ENCODE measurements at places on chromosomes 4 and X. TPM values are rescaled to one million over a fixed set of nuclear protein-coding genes. Genes with fewer than 3 reads are reported as not detected.

PRSS48 gene
- not detected for total RNA-seq

DDIT4L gene
- 0.56 TPM for total RNA-seq

F8A2 gene
- not detected for total RNA-seq

SHOX gene
- total RNA-seq = not detected

UCP1 gene
- total RNA-seq = not detected

- no peaks in the 10 kb centered on the region for H3K4me1 ChIP-seq
- H3K27me3 ChIP-seq = no peaks in the 10 kb centered on the region
- no peaks in the 10 kb centered on the region for H3K36me3 ChIP-seq
- no peak overlapping the region for H3K4me3 ChIP-seq
- DNase-seq = no peak
Observed at GRCh38 chr4:72896515-72896914, 173.0 kb downstream of the COX18 start.

DNA sequence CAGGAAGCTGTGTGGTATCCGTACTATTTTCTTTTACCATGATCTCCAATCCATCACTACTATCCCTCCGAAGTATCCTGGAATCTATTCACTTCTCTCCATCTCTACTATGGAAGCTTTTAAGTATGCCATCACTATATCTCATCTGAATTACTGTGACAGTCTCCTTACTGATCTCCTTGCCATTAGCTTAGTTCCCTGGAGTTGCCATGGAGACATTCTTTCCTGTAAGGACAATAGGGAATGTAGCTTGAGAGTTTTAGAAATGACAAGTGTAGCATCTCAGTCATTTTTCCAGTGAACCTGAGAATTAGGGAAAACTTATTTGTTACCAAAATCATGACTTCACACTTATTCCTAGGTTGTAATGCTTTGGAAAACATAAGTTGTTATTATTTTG, 86.3 kb downstream of the HPGD start:
- H3K4me1 ChIP-seq = no peaks in the 10 kb centered on the region
- no peak overlapping the region for H3K4me3 ChIP-seq
- no peaks in the 10 kb centered on the region for H3K27me3 ChIP-seq
- H3K27ac ChIP-seq = no peak overlapping the region
- no peak for DNase-seq

GRCh38 chr4:67723949-67724348, 23.0 kb upstream of the UBA6 start:
- no peak overlapping the region for H3K27ac ChIP-seq
- H3K4me1 ChIP-seq = peaks cover 16% of the 10 kb centered on the region
- DNase-seq = peak; percentile 50
- H3K4me3 ChIP-seq = no peak overlapping the region
- H3K27me3 ChIP-seq = no peaks in the 10 kb centered on the region
- peaks cover 35% of the 10 kb centered on the region for H3K36me3 ChIP-seq

- H3K27me3 ChIP-seq = no peaks in the 10 kb centered on the region
- H3K4me1 ChIP-seq = no peaks in the 10 kb centered on the region
- no peaks in the 10 kb centered on the region for H3K36me3 ChIP-seq
- no peak overlapping the region for H3K4me3 ChIP-seq
- no peak overlapping the region for H3K27ac ChIP-seq
Observed at GRCh38 chr4:131613824-131614216, 1535.3 kb upstream of the PCDH10 start.

GRCh38 chr4:46992338-46992737, 1.0 kb downstream of the GABRA4 start:
- DNase-seq = no peak
- peak overlapping the region; percentile 27 for H3K4me3 ChIP-seq
- no peaks in the 10 kb centered on the region for H3K36me3 ChIP-seq
- H3K4me1 ChIP-seq = peaks cover 10% of the 10 kb centered on the region
- H3K27ac ChIP-seq = no peak overlapping the region

DNA sequence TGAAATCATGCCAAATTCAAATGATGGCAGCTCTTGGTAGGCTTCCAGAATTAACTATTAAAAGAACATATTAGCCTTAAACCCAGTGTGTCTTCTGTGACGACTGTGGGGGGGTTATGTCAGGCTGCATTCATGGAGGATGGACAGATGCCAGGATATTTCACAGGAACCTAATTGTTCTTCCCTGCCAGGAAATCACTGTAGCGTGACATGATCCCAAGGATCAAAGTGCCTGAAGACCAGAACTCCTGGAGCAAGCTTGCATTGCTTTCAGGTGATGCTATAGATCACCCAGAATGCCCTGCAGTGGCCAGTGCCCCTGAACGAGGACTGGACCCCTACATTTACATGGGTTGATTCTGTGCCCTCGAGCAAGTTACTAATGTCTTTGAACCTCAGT, 1093.0 kb upstream of the TENM3 start:
- H3K27ac ChIP-seq = no peak overlapping the region
- H3K4me3 ChIP-seq = no peak overlapping the region
- DNase-seq = no peak
- H3K4me1 ChIP-seq = no peaks in the 10 kb centered on the region

GRCh38 chr4:4437798-4438470, 51.0 kb downstream of the NSG1 start:
- no peaks in the 10 kb centered on the region for H3K27me3 ChIP-seq
- no peak overlapping the region for H3K4me3 ChIP-seq
- H3K4me1 ChIP-seq = peaks cover 9% of the 10 kb centered on the region
- DNase-seq = no peak
- peaks cover 11% of the 10 kb centered on the region for H3K36me3 ChIP-seq
- H3K27ac ChIP-seq = no peak overlapping the region

DNA sequence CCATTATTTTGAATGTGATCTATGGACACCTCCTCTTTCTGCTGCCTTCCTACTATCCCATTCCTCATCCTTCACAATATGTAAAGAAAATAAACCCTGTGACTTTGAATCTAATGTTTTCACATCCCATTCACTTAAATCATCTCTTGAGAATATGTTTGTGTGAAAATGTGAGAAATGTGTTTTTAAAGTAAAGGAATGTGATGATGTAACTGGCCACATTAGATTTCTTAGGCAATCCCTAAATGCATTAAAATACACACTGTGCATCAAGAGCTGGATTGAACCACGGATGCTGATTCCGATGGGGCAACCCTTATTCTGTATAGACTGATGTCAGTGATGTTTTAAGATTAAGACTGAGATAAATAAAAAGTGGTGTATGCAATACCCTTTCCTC, 558.9 kb upstream of the TENM3 start:
- H3K36me3 ChIP-seq = no peaks in the 10 kb centered on the region
- DNase-seq = no peak
- H3K27me3 ChIP-seq = no peaks in the 10 kb centered on the region
- no peak overlapping the region for H3K27ac ChIP-seq
- no peaks in the 10 kb centered on the region for H3K4me1 ChIP-seq

DNA sequence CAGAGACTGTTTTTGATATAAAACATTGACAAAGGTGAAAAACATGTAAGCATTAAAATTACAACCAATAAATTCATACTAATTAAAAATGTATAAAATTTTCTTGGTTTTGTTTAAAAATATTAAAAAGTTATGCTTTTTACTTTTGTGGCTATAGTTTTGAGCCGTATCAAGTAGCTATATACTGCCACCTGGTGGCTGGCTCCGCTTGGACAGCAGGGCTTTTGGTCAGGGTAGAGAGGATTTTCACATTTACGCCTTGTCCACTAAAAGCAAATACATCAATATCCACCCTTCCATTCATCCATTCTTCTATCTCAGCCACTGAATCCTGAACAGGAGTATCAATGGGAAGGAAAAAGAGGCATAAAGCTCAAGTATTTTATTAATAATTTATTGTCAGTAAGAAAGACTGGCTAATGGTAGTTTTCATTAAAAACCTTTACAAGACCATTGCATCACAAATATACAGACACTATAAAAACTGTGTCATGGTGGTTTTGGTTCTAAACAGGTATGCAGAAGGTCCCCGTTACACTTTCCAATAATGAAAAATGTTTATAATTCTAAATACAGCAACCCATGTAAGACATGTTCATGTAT, 32.1 kb upstream of the MTNR1A start:
- peak; percentile 85 for DNase-seq
- no peaks in the 10 kb centered on the region for H3K36me3 ChIP-seq
- no peak overlapping the region for H3K27ac ChIP-seq
- H3K4me1 ChIP-seq = no peaks in the 10 kb centered on the region

GRCh38 chrX:54171527-54172250, 11.4 kb downstream of the FAM120C start:
- no peak overlapping the region for H3K27ac ChIP-seq
- no peaks in the 10 kb centered on the region for H3K27me3 ChIP-seq
- H3K36me3 ChIP-seq = peaks cover 13% of the 10 kb centered on the region
- peaks cover under 1% of the 10 kb centered on the region for H3K4me1 ChIP-seq

DNA sequence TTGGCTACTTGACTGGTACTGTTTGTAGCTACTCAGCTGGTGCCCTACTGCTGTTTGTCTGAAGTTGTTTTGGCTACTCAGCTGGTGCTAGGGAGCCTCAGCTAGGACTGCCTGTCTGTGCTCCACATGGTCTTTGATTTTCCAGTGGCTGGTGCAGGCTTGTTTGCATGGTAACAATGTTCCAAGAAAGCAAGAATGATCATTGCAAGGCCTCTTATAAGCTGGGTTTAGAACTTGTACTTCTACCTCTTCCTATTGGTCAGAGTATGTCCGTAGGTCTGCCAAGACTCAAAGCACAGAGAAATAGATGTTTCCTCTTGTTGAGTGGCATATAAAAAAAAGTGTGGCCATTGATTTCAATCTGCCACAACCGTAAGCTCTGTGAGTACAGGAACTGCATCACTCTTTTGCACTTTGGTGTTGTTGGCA, 17.6 kb downstream of the NFKB1 start:
- DNase-seq = no peak
- peak overlapping the region; percentile 35 for H3K4me3 ChIP-seq
- H3K36me3 ChIP-seq = peaks cover 44% of the 10 kb centered on the region
- peaks cover 61% of the 10 kb centered on the region for H3K4me1 ChIP-seq
- H3K27me3 ChIP-seq = no peaks in the 10 kb centered on the region
- peak overlapping the region; percentile 30 for H3K27ac ChIP-seq

DNA sequence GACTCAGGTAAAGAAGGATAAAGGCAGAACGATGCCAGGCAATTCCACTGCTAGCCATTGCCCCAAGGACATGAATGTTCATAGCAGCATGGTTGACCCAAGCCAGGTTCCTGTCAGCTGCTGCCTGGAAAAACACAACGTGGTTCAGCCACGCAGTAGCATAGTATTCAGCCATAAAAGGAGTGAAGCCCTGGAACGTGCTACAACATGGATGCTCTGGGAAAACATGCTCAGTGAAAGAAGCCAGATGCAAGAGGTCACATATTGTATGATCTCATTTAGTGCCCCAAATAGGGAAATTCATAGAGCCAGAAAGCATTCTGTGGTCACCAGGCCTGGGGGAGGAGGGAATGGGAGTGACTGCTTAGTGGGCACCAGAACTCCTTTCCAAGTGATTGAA, 129.8 kb downstream of the GPR143 start:
- H3K4me1 ChIP-seq = peaks cover 6% of the 10 kb centered on the region
- H3K27me3 ChIP-seq = no peaks in the 10 kb centered on the region
- no peak overlapping the region for H3K4me3 ChIP-seq
- no peak overlapping the region for H3K27ac ChIP-seq

DNA sequence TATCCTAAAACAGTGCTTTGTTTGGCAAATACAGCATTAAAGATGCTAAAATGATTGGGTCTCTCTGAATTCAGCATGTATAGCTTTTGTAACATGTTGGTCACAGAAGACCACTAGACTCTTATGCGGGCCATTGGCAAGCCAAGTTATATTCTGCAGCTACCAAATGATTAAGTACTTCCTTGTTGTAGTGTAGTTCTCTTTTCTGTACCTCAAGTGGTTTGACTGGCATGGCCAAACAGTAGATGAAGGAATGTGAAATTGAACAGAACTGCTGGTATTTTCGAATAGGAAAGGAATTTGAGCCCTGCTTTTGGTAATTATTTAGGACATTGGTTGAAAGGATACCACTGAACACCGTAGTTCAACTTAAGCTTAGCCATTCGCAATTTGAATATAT, 193.9 kb upstream of the GPC4 start:
- H3K36me3 ChIP-seq = no peaks in the 10 kb centered on the region
- no peak for DNase-seq
- H3K27ac ChIP-seq = no peak overlapping the region
- H3K4me1 ChIP-seq = no peaks in the 10 kb centered on the region
- peaks cover 3% of the 10 kb centered on the region for H3K27me3 ChIP-seq

DNA sequence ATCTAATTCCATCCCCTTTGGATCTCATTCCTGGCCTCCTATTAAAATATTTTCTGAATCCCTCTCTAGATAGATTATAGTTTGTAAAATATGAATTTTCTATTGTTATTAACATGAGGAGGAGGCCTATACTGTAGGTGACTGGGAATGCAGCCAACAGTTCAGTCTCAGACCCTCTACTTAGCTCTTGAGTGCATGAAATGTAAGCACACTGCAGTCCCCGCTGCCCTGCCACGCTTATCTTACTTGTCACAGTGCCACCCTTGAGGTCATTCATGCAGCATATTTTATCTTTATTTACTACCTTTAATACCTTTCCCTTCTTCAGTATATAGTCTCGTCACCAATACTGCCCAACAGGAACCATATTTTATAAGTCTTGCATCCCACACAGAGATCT, 151.0 kb downstream of the CAMK2D start:
- H3K27me3 ChIP-seq = no peaks in the 10 kb centered on the region
- DNase-seq = no peak
- peaks cover 52% of the 10 kb centered on the region for H3K36me3 ChIP-seq

- no peak overlapping the region for H3K4me3 ChIP-seq
- H3K36me3 ChIP-seq = peaks cover 10% of the 10 kb centered on the region
- H3K4me1 ChIP-seq = no peaks in the 10 kb centered on the region
- H3K27ac ChIP-seq = no peak overlapping the region
- DNase-seq = no peak
- no peaks in the 10 kb centered on the region for H3K27me3 ChIP-seq
Observed at GRCh38 chrX:47900833-47901232, 64.1 kb downstream of the ZNF81 start.

DNA sequence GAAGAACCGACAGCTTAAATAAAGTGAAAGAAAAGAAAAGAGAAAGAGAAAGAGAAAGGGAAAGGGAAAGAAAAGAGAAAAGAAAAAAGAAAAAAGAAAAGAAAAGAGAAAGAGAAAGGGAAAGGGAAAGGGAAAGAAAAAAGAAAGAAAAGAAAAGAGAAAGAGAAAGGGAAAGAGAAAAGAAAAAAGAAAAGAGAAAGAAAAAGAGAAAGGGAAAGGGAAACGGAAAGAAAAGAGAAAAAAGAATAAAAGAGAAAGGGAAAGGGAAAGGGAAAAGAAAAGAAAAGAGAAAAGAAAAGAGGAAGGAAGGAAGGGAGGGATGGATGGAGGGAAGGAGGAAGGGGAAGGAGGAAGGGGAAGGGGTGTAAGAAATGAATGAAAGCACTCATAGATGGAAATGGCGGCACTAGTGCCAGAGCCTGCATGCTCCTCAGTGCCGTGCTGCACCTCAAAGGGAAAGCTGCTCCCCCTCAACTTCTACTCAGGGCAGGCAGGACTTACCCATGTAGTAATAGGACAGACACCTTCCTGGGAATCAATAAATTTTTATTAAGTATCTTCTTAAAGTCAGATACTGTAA, 70.7 kb downstream of the AFAP1 start:
- peaks cover 20% of the 10 kb centered on the region for H3K36me3 ChIP-seq
- H3K27ac ChIP-seq = peak overlapping the region; percentile 81
- H3K4me3 ChIP-seq = no peak overlapping the region
- no peaks in the 10 kb centered on the region for H3K27me3 ChIP-seq
- peaks cover 30% of the 10 kb centered on the region for H3K4me1 ChIP-seq

GRCh38 chrX:118795528-118796280, 27.9 kb upstream of the ZCCHC12 start:
- H3K4me3 ChIP-seq = no peak overlapping the region
- no peaks in the 10 kb centered on the region for H3K4me1 ChIP-seq
- DNase-seq = no peak
- H3K27me3 ChIP-seq = peaks cover 3% of the 10 kb centered on the region
- H3K27ac ChIP-seq = no peak overlapping the region

GRCh38 chr4:35938936-35939335, 305.4 kb downstream of the ARAP2 start:
- DNase-seq = no peak
- no peak overlapping the region for H3K27ac ChIP-seq
- no peak overlapping the region for H3K4me3 ChIP-seq
- peaks cover 2% of the 10 kb centered on the region for H3K27me3 ChIP-seq
- H3K4me1 ChIP-seq = no peaks in the 10 kb centered on the region
